ENCODE measurements at places on chromosomes 11 and 22.

- DNase-seq = no peak
Measured at GRCh38 chr11:7904917-7905316, 26.2 kb downstream of the OR10A6 start.

- DNase-seq = no peak
Measured at GRCh38 chr11:83727251-83727650, 441.1 kb upstream of the CCDC90B start.

DNA sequence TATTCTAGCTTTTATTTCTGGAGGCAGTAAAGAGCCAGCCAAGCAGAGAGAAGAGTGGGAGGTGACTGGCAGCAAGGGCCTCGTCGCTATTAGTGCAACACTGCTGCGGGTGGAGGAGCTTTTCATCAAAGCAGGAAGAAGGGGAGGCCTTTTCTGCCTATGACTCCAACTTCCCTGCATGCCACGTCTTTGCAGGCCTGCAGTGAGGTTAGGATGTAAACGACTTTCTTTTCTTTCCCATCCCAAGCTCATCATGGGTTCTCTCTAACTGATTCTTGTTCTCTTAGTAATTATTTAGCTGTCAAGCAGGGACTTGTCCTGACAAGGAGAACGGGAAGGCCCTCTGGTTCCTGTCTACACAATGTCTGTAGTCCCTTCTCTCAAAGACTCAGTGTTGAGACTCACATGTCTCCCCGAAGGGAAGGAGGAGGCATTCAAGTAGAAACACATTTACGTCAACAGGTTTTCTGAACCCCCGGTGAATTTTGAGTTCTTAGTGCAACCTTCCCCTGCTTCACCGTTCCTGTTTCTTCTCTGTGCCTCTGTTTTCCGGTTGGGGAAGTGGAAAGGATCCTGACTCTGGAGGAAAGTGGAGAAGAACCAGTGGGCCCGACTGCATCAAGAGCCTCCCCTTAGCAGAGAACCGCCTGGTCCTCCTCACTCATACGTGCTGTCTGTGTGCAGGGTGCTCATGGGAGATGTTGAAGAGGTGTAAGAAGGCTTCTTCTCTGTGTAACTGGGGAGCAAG is 56.9 kb downstream of the PACS1 start:
- no peak for DNase-seq

- DNase-seq = no peak
Measured at GRCh38 chr11:27277843-27278242, 85.2 kb downstream of the CCDC34 start.

- no peak for DNase-seq
Measured at GRCh38 chr11:128367573-128367972, 219.8 kb downstream of the ETS1 start.

- DNase-seq = no peak
Measured at GRCh38 chr22:25970374-25970911, 198.8 kb upstream of the SEZ6L start.

DNA sequence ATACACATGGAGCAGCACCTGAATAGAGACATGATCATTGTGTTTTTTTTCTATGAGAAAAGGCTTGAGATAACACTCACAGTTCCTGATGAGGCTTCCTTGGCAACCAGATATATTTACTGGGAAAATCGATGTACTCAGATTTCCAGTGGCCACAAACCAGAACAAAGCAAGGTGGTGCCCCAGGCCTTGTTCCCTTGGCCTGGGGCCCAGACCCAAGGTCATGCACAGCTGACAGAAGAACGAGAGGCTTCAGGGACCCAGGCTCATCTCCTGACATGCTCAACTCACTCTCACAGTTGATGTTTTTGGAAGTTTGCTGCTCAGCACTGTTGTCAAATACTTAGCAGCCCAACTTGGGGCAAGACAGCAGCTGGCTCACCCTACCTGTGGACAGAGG is 281.8 kb downstream of the NTM start:
- no peak for DNase-seq

DNA sequence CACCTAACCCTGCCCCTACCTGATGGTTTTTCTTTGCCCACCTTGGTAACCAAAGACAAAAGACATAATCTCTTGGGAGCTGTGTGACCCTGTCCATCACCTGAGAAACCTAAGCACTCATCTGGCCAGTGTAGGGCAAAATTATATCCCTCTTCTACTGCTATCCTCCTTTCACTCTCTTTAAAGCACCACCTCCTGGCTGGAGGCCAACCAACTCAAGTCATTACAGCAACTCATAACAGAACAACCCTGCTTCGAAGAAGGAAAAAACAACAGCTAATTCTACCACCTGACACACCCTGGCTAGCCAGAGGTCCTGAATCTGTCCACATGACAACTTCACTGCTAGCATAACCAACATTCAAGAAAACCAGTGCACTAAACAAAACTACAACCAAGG is 45.5 kb downstream of the GAS2 start:
- no peak for DNase-seq

GRCh38 chr11:129703846-129704245 is 111.8 kb upstream of the TMEM45B start:
- peak; percentile 13 for DNase-seq

DNA sequence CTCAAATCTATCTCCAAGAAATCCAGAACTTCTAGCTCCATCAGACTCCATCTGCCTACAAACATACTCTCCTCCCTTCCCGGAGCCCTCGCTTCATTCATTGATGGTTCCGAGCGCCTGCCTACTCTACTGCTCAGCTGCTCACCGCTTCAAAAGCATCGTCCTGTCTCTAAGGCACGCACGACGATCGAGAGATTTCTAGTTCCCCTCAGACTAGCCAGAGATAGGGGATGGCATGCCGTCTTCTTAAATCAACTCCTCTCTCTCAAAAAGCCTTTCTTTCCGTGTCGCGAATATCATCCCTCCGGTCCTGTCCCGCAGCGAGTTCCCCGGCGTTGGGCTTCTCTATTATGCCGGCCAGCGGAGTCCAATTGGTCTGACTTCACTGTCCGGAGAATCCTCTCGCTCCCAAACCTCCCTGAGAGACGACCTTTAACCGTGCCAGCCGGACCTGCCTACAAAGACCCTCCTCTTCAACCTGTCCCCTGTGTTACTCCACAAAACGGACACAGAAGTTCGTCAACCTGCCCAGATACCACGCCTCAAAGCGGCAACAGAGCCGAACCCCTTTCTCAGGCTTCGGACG is 592 bp downstream of the EEF1G start:
- DNase-seq = no peak

DNA sequence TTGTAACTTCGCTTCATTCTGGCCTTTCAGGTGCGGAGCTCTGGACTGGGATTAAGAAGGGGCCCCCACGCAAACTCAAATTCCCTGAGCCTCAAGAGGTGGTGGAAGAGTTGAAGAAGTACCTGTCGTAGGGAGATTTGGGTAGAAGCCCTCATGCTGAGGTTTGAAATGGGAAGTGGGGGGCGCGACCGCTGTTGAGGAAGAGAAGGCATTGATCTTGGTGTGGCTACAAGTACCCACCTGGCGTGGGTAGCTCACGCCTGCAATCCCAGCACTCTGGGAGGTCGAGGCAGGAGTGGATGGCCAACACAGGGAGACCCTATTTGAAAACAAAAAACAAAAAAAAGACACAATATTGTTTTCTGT is 779 bp downstream of the SELENOH start:
- no peak for DNase-seq

Data from COLO829 (cell line).